ENCODE measurements at places on chromosomes 1 and 21.
A peak's percentile ranks its signal among the peaks of the same experiment; 100 is the strongest.

GRCh38 chr1:236502972-236503639, 20.7 kb upstream of the LGALS8 start:
- DNase-seq, result no peak

- no peak for DNase-seq
Observed at GRCh38 chr21:42017022-42017421, 6.9 kb upstream of the ZBTB21 start.

GRCh38 chr1:204651843-204652421, 33.6 kb downstream of the LRRN2 start:
- DNase-seq, result no peak

GRCh38 chr1:7302126-7302525, 469.0 kb upstream of the VAMP3 start:
- DNase-seq, result no peak

GRCh38 chr21:45516071-45516670, 26.1 kb downstream of the SLC19A1 start:
- no peak for DNase-seq

DNA sequence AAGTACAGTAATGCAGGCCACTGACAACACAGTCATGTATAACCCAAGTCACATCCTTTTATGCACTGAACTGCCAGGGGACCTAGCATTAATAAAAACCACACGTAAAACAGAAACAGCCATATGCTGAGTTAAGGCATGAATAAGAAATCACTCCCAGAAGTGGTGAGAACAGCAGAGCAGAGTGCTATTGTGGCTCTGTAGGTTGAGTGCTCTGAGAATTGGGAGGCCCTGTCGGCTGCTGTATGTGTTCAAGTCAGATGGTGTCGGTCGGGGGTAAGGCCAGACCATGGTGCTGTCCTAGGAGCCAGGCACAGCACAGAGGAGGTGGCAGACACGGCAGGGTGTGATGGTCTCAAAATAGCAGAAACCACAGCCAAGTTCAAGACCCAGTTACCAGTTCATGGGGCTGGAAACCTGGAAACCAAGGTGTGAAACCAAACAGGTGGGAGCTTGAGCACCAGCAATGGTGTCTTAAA, 126.6 kb upstream of the COA6 start:
- no peak for DNase-seq

- DNase-seq, result no peak
Observed at GRCh38 chr1:247241691-247242090, 14.2 kb upstream of the VN1R5 start.

DNA sequence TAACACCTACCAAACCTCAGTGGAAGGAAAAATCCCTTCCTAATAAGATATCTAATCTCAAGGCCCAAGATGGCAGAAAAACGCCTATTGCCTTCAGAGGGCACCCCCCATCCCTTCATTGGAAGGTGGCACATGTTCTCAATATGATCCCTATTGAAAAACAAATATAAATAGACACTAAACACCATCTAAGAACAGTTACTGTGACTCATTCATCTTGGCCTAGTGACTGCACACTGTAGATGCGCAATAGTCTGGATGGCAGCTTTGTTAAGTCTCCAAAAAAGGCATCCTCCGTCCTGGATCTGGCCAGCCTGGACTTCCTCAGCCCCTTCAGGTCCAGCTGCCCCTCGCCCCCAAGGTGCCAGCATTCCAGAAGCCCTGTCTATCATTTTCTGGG, 121.9 kb downstream of the CAPN8 start:
- DNase-seq, result no peak

DNA sequence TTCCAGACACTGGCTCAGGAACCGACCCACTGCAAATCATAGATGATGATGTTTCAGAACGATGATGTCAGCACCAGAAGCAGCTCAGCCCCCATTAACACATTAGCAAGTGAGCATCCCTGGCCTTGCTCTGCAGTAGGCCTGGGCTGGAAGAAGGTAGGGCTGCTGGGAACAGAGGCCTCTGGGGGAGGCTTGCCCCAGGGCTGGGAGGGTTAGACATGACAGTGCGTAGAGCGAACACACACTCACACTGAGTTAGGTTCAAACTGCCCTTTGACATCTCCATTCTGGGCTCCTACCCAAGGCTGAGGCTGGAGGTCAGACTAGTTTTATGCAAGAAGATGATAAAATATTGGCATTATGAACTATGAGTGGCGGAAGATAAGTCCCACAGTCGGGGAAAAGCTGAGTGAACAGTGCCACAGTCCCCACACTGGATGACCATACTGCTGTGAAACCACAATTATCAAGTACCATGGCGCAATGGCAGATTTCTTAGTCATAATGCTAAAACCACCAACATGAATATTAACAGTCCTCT, 91.1 kb downstream of the DMRTB1 start:
- no peak for DNase-seq

- no peak for DNase-seq
Observed at GRCh38 chr1:62325681-62326080, 6.4 kb upstream of the KANK4 start.

GRCh38 chr1:210741564-210741963, 392.4 kb downstream of the KCNH1 start:
- no peak for DNase-seq

GRCh38 chr21:41736423-41736822, 30.4 kb downstream of the RIPK4 start:
- no peak for DNase-seq

GRCh38 chr1:46585312-46585938, 18.6 kb downstream of the MKNK1 start:
- no peak for DNase-seq

GRCh38 chr1:84350104-84350503, 48.2 kb upstream of the DNASE2B start:
- no peak for DNase-seq

GRCh38 chr1:119862276-119862675, 34.0 kb downstream of the ADAM30 start:
- no peak for DNase-seq

- peak; percentile 61 for DNase-seq
Observed at GRCh38 chr1:202164271-202165037, 4.1 kb upstream of the PTPN7 start.

DNA sequence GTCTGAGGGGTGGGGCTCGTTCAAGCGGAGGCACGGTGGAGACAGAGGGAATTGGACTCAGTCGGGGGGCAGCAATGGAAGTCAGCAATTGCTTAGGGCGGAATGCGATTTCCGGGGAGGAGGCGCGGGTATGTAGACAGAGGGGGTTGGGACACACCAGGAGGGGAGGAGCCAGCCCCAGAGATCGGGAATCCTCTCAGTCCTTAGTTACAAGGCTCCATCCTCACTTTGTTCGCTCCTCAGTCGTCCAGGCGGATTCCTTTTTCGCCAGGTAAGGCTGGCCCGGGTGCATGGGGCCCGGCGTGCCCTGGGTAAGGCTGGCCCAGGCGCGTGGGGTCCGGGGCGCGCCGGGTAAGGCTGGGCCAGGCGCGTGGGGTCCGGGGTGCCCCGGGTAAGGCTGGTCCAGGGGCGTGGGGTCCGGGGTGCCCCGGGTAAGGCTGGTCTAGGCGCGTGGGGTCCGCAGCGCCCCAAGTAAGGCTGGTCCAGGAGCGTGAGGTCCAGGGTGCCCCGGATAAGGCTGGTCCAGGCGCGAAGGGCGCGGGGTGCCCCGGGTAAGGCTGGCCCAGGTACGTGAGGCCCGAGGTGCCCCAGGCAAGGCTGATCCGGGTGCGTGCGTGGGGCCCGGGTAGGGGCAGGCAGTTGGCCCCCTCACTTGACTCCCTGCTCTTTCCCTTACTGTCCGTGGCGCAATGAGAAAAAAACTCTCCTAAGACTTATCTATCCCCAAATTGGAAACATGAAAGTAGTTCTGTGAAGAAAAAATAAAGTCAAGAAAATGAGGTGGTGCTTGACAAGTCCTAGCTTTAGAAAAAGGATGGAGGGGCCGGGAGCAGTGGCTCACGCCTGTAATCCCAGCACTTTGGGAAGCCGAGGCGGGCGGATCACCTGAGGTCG, at the start of gene L1TD1:
TSS of gene L1TD1 (plus strand) at position 199 of the 894 bp plus-strand sequence. CDS start 11,780 bp downstream, outside the sequence.
- no peak for DNase-seq

- no peak for DNase-seq
Observed at GRCh38 chr1:200373811-200374231, 36.0 kb downstream of the ZNF281 start.

DNA sequence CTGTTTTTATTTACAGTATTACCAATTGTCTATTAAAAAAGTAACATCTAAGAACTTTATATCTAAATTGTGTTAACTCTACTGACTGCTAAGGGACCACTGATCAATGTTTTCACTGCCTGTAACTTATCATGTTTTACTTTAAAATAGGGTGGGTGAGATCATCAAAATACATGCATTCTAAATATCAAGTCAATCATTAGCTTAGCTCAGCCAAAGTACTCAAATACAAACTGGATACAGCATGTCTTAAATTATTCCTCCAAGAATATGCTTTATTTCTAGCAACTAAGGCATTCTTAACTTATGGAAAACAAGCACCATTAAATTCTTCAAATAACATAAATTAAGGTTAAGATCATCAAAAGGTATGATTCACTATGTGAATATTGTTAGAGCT, 638.7 kb upstream of the RGS18 start:
- DNase-seq, result no peak

GRCh38 chr1:20174937-20175666, 10.8 kb upstream of the UBXN10 start:
- no peak for DNase-seq

GRCh38 chr1:86357796-86358195, 38.3 kb downstream of the ODF2L start:
- DNase-seq, result no peak

DNA sequence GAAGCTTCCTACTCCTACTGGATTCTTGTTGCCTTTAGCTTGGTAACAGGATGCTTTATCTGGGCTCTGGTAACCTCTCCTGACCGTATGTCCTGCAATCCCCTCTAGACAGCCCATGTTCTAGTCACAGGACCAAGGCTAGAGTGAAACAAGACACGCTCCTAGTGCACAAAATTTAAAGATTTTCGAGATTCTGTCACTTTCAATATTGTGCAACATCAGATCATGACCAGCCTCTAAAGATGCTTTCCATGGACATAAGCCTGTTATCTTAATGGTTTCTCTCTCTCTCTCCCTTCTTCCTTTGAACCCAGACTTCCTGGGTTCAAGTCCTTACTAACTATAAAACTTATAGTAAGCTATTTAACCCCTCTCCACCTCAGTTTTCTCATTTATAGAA, 1.6 kb upstream of the LY9 start:
- DNase-seq, result no peak

DNA sequence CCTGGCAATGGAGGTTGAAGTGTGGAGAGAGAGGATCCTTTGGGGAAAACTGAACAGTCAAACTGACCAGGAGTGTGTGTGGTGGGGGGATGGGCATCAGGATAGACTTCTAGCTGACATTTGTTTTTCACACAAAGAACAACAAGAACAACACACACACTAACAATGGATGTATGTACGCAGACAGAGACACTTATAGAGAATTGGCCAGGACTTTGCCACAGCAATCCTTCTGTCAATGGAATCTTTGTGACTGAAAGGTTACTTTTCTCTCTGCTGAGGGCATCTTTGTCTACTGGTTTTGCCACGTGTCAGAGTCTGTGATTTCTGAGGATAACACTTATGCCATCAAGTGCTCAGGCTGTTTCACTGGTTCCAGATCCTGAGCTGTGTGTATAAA, 12.4 kb upstream of the FCGR2A start:
- no peak for DNase-seq
